ENCODE measurements at places on chromosomes 12 and 14. TPM values are rescaled to one million over a fixed set of nuclear protein-coding genes. Genes with fewer than 3 reads are reported as not detected.

DNA sequence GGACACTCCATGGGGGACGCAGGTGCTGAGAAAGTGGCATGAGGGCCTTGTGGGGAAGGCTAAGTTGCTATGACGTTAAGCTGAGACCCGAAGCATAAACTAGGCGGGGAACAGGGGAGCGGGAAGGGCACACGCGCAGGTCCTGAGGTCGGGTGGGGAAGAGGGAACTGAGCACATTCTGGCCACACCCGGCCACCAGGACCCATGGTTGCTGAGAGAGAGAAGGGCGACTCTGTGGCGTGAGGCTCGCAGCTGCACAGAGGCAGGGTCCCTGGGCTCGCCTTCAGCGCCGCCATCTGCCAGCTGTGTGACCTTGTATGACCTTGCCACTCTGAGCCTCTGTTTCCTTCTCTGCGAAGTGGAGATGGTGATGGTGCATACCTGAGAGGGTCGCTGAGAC, 182.5 kb downstream of the PHETA1 start:
- DNase-seq, result no peak

DNA sequence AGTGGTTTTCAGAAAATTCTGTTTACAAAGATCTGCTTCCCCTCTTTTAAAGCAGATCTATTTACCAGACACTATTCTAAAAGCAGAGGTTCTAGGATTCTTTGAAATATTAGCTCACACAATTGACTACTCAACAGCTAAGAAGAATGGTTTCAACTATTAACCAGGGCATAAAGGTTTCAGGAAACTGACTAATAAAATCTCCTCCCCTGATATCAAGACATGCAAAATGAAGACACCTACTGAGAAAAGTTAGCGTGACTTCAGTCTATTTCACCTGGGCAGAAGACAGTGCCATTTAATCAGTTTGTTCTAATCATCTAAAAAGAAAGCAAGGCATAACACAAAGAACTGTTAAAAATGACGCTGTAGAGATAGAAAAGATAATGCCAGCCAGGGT, 22.2 kb downstream of the DAD1 start:
- DNase-seq, result no peak

GRCh38 chr12:24798335-24798734, 150.6 kb downstream of the BCAT1 start:
- DNase-seq, result no peak

DNA sequence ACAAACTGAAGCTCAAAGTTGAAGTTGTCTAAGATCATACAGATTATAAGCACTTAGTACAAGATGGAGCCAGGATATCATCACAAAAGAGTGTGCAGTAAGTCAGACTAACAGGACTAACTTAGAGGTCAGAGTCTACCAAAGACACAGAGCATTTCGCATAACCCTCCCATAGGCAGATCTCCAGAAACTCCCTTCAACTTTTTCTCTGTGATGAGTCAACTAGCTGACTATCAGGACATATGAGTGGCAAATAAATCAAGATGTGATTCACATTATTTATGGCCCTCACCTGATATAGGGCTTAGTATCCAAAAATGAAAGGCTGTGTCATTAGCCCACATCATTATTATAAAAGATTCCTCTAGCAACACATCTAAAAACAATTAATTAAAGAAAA, 484.6 kb downstream of the GALC start:
- DNase-seq, result no peak

GRCh38 chr14:82710267-82710841, 1176.7 kb upstream of the SEL1L start:
- DNase-seq, result no peak

- no peak for DNase-seq
Observed at GRCh38 chr12:114933428-114934160, 249.6 kb upstream of the TBX3 start.

DNA sequence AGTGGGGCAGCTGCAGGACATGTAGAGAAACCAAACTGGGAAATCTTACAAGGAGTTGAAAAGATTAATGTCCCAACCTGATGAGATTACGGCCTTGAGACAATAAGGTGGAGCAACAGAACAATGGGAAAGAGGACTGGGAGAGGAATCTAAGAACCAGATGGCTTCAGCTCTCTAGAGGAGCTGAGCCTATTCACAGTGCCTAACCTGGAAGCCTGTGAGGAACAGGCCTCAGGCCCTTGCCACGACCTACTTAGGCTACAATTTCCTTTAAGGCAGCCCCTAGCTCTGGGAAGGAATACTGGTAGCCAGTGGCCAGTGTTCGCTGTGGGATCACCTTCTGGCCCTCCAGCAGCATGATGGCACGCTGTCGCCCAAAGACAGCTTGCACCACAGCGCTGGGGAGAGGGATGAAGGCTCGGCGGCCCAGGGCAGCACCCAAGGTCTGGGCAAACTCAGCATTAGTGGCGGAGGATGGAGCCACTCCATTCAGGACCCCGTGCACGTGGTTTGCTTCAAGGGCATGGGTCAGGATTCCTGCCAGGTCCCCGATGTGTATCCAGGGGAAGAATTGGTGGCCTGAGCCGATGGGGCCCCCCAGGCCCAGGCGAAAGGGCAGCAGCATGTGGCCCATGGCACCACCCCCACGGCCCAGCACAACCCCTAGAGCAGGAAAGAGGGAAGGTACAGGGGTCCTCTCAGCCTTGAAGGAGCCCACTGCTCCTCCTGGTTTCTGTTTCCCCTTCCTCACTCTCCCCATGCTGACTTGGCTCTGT, 2.6 kb downstream of the SDR39U1 start:
- no peak for DNase-seq

Gene MSRB3
- 12.7 TPM for polyA plus RNA-seq
